ENCODE measurements at places on chromosomes 2 and 18.
A peak's percentile ranks its signal among the peaks of the same experiment; 100 is the strongest.

- DNase-seq = no peak
These were observed 76.8 kb downstream of the ACKR3 start for GRCh38 chr2:236646441-236646840.

DNA sequence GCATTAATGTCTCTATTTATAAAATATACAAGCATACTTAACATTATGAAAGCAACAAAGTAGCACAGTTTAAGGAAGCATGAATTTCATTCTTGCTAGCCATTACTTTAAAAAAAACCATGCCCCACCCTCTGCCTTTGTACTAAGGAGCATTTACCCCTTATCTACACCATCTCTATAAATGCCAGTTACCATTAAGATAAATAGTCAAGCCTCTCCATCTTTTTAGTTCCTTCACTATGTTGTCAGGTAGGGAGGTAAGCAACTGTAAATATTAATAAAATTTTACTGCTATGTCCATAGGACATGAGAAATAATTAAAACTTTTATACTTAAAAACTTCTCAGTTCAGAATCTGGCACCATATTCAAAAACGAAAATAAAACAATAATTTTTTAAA, 42.1 kb downstream of the ROCK1 start:
- no peak for DNase-seq

DNA sequence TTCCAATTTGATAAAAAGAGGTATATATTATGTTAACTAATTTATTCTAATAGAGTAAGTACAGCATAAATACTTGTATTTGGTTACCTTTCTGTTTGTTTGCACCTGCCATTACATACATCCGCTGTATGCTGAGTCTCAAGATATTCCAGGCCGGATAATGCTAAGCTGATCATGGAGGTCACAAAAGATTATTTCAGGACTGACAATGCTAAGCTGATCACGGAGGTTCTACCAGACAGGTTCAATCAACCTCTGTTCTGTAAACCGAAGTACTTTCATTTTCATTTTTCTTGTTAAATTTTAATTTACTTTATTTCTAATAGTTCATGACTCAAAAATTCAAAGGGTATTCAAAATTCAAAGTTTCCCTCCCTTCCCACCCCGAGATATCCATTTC, 31.1 kb downstream of the PNO1 start:
- DNase-seq = no peak

- DNase-seq = peak; percentile 51
These were observed 161.8 kb downstream of the DYSF start for GRCh38 chr2:71614976-71615766.

DNA sequence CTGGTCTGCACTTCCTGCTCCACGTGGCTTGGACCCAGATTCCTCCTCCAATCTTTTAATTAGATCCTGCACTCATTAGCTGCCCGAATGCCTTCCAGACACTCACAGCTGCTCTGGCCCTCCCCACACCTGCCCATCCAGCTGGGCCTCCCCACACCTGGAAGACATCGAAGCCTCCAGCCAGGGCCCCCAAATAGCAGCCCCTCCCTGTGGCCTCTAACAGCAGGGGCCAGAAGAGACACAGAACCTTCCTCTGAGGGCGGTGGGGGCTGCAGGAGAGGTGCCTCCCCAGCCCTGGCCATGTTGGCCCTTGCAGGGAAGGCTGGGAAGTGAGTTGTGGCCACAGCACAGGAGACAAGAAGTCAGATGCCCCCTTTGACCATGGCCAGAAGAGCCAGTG, 252.8 kb downstream of the DYSF start:
- DNase-seq = no peak

- DNase-seq = no peak
These were observed 368.6 kb downstream of the EIPR1 start for GRCh38 chr2:3009005-3009404.

GRCh38 chr2:217789003-217789735, 213.6 kb downstream of the TNS1 start:
- peak; percentile 56 for DNase-seq

- DNase-seq = no peak
These were observed 49.6 kb downstream of the MARCO start for GRCh38 chr2:118991554-118991953.
